ENCODE measurements at places on chromosomes 5 and 9.

- no peak for DNase-seq
These were observed 10.3 kb downstream of the UGT3A2 start for GRCh38 chr5:36056422-36056821.

GRCh38 chr9:85508616-85509015 lies 233.1 kb downstream of the AGTPBP1 start:
- no peak for DNase-seq

DNA sequence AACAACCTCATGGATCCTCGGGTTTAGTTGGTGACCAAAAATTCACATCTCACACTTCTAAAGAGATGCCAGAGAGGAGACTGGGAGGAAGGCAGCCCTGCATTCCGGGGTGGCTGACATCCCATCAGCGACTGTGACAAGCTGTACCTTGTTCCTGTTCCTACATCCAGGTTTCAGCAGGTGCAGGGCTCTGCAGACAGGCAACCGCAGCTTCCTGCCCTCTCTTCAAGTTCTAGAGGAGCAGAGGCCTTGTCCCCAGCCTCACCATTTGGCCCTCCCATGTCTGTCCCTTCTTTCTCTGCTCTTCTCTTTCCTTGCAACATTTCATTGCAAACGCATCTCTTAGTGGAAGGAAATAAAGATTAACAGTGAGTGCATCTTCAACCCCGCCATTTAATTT lies 454.6 kb downstream of the IRX1 start:
- DNase-seq = no peak

DNA sequence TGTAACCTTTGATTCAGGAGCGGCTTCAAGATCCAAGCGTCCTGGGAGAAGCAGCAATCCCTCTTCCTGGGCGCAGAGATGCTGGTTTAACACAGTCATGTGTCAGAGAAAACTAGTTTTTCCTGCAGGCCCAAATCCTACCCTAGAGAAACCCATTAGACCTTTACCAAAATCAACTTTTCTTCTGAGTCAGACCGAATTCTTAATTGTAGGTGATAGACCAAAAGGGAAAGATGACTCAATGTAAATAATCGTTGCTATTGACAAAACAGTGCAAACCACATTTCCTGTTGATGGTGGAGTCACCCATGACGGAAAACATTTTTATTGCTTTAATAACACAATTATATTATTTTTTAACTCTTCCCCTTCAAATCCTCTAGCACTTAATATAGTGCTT lies 40.1 kb downstream of the SLC1A1 start:
- DNase-seq = no peak
